ENCODE measurements at places on chromosomes 3 and 15.

DNA sequence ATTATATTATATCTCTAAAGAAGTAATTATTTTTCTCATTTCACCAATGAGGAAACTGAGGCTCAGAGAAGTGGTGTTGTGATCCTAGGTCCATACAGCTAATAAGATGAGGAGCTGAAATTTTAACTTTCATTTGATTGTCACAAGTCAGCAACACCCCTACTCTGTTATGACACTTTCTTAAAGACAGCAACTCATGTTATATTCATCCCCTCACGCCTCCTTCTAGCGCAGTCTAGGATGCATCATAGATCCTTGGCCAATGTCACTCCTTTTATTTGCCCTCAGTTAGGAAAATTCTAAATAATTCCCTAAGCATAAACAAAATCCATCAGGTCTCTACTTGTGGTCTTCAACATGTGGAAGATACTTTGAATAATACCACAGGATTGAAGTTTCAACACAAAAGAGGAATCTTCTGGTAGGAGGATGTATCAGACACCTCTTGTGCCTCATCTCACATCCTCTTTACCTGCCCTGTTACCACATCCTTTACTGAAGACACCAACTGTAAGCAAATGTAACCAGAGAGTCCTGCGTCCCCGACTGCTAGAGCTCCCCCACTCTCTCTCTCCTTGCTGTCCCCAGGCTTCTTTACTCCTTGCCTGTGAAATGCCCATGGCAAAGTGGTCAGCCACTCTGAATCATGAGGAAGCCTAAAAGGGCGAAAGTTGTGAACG, 53.7 kb downstream of the TRIM42 start:
- DNase-seq: no peak

GRCh38 chr3:71376911-71377310, 206.6 kb downstream of the FOXP1 start:
- DNase-seq: no peak

DNA sequence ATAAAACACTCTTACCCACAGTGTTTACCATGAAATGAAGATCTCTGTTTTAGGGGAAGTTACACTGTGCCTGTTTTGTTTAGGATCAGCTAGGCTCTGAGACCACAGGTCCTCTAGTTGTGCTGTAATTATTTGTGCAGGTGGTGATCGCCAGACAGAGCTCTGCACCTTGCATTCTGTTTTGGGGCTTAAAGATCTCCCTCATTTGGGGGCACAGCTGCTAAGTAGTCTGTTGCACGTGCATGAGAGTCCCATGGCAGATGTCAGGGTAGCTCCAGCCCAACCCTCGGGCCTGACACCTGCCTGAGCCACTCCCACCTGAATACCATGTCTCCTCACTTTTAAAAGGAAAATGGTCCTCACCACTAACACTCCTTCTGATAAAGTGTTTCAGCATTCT, 12.4 kb downstream of the C3orf20 start:
- DNase-seq: no peak

DNA sequence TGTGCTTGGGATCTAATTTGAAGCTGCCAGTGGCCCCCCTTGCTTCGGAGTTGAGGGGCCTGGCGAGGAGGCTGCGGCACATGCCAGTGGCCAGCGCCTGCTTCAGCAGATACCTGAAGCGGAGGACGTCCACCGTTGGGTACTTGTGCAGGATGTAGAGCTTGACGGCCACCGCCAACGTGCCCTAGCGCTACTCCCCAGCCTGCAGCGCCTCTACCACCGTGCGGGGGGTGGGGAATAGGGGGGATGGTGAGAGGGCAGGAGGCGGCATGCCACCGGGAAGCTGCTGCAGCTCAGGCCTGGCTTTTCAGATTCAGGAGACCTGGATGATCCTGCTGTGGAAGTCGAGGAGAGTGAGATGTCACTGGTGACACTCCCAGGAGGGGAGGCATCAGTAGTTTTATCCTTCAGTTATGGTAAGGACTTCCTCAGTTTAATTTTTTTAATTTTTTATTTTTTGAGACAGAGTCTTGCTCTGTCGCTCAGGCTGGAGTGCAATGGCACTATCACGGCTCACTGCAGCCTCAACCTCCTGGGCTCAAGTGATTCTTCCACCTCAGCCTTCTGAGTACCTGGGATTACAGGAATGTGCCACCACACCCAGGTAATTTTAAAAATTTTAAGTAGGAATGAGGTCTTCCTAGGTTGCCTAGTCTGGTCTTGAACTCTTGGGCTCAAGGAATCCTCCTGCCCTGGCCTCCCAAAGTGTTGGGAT, 150.6 kb upstream of the FRMD4B start:
- no peak for DNase-seq

DNA sequence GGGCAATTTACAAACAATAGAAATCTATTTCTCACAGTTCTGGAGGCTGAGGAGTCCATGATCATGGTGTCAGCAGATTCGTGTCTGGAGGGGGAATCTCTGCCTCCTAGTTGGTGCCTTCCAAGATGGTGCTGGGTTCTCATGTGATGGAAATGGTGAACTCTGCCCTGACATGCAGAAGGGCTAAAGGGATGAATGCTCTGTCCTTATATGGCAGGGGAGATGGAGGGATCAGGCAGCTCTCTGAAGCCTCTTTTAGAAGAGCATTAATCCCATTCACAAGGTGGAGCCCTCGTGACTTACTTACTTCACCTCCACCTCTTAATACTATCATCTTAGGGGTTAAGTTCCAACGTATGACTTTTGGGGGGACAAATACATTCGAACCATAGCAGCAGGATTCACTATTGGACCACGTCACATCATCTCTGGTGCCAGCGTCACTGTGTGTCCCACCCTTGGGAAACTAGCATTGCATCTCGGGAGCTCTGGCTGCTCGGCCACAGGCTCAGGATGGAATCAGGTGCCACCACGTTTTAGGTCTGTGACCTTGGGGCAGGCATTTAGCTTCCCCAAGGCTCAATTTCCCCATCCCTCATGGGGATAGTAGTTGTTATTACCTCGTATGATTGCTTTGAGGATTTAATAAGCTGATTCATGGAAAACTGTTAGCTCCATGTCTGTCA, 53.0 kb downstream of the SV2B start:
- no peak for DNase-seq

GRCh38 chr15:74129586-74130154, 716 bp upstream of the ISLR2 start:
- DNase-seq: peak; percentile 31

DNA sequence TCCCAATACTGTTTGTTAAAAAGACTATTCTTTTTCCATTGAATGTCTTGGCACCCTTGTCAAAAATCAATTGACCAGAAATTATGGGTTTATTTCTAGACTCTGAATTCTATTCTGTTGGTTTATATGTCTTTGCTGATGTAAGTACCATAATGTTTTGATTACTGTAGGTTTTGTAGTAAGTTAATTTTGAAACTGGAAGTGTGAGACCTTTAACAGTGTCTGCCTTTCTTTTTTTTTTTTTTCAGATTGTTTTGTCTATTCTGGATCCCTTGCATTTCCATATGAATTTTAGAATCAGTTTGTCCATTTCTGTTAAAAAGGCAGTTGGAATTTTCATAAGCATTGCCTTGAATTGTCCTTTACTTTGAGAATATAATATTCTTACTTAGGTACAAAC, 13.6 kb downstream of the ATP2C1 start:
- no peak for DNase-seq

GRCh38 chr3:126082362-126083137, 1.4 kb downstream of the SLC41A3 start:
- DNase-seq: no peak

- no peak for DNase-seq
Observed at GRCh38 chr3:152672320-152672649, 162.6 kb upstream of the P2RY1 start.

DNA sequence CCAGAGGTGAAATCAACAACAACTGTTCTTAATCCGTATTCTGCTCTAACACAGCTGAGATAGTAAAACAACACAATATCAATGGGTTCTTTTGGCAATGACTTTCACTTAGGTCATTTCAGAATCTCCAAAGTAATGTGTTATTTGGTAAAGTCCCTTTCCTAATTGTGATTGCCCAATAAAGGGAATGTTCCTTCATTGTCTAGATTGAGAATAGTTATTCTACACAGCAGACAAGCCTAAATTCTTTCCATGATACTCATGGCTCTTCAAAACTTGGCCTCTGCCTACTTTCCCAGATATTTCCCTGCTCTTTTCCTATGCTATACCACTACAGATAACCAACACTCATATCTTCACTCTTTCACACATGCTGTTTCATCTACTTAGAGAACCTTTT, 219.8 kb downstream of the FMN1 start:
- DNase-seq: no peak

GRCh38 chr3:146072824-146073223, 88.2 kb downstream of the PLOD2 start:
- DNase-seq: no peak

DNA sequence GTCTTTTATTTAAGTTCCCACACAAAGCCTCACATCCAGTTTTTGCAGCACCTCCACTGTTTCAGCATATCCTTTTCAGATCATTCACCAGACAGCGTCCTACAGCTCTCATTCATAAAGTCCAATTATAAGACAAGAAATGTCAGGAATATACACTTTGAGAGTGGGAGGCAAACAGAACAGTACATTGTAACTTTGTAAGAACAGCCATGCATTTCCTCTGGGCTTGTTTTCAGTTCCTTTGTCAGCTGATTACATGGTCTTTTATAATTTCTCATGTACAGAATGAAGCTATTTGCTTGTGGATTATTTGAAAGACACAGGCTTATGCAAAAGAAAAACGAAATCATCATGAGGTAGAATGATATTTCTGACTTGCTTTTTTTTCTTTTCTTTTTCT, 85.7 kb downstream of the SOX2 start:
- DNase-seq: no peak

GRCh38 chr15:80735344-80735743, 40.2 kb downstream of the ABHD17C start:
- DNase-seq: peak; percentile 49

GRCh38 chr3:124685481-124685880, 44.8 kb upstream of the UMPS start:
- no peak for DNase-seq

DNA sequence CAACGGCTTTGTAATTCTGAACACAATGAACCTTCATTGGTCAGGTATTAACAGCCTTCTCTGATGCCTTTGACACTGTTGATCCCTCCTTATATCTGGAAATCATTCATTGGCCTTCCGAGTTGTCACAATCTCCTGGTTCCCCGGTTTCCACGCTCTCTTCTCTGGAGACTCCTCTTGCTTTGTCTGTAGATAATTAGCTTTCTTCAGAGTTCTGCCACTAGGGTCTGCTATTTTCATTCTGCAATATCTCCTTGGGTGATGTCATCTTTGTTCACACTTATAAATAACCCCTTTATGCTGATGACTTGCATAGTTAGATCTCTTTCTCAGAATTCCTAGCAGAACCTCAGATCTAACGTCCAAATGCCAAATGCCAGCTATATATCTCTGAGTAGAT, 583.8 kb upstream of the ZNF717 start:
- no peak for DNase-seq

GRCh38 chr3:87333393-87333892, 57.1 kb upstream of the POU1F1 start:
- no peak for DNase-seq

- no peak for DNase-seq
Observed at GRCh38 chr3:14299767-14300166, 102.6 kb upstream of the SLC6A6 start.

GRCh38 chr15:61049934-61050333, 179.2 kb downstream of the RORA start:
- DNase-seq: no peak

- no peak for DNase-seq
Observed at GRCh38 chr15:63473999-63474809, 30.2 kb upstream of the USP3 start.

GRCh38 chr3:153980252-153980590, 141.0 kb upstream of the ARHGEF26 start:
- DNase-seq: no peak

DNA sequence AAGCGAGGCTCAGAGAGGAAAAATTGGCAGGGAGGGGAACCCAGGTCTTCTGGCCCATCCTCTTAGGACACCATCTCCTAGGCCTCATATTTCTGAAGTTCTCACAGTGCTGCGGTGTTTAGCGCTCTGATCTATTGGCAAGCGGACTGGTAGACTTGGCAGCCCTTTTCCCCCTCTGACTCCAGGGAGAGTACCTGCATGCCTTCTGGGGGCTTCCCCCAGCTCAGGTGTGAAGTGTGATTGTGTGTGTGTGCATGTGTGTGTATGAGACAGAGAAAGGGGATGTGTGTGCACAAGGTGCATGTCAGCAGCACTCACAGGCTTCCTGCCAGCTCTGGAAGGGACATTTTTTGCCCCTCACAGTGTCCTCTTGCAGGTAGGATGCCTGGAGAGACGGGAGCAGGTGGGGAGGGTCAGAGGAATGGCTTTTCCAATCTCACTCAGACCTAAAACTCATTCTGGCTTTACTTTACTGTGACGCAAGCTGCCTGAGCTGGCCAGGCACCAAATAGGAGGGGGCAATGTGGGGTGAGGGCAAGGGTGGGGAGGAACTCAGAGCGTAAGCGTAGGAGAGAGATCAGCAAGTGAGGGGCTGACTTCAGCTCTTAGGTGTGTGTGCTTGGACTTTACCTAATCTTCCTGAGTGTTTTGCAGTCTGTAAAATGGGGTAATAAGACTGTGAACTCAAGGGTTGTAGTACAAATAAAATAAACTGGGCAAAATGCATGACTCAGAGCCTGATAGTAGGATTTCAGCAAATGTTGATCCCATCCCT, 4.0 kb upstream of the IL17RE start:
- DNase-seq: no peak

GRCh38 chr3:142027735-142028134, 121.6 kb downstream of the TFDP2 start:
- DNase-seq: no peak

GRCh38 chr3:99568663-99569335, 69.6 kb upstream of the COL8A1 start:
- no peak for DNase-seq

DNA sequence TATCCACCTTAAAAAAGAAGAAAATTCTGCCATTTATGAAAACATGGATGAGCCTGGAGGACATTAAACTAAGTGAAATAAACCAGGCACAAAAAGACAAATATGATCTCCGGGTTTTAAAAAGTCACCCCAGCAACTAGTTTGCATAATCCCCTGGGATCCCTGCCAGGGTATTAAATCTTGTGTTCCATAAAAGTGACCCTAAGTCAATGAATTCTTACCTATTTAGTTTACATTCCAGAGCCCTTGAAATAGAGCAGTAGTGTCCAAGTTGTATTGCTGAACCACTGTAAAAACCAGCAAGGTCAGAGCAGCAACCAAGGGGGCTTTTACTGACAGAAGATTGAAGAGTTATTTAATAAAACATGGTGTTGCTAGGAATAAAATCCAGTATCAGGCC, 716.8 kb upstream of the BCHE start:
- DNase-seq: no peak

DNA sequence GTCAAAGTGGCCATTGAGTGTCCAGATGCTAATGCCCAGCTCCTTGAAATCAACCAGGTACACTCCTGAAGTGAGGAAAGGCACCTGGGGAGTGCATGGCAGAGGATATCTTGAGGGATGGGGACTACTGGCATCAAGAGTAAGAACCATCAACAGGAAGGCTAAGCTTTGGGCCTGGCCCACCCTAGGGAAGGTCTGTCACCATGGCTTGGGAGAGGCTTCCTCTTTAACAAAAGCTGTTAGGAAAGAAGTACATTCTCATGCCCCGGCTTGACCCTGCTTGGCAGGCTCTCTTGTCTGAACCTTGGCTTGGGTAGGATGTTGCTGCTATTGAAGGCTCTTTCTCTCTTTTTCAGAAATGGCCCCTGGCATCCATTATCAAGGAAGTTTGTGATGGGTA, 43.7 kb upstream of the TUBGCP5 start:
- no peak for DNase-seq

Measured in head of caudate nucleus (tissue), 42 donors.